Activated CD8-positive, alpha-beta memory T cell treated with anti-CD3 and anti-CD28 coated beads, Interleukin-2, amount 10 ng/mL, durations not matched to agents 7 days and 5 days (primary cell): ENCODE measurements at places on chromosomes 6 and 20.

GRCh38 chr20:34268851-34269636, 27.8 kb downstream of the ASIP start:
- peaks cover 5% of the 10 kb centered on the region for H3K36me3 ChIP-seq
- H3K4me3 ChIP-seq = peak overlapping the region; percentile 36
- H3K4me1 ChIP-seq = peaks cover 27% of the 10 kb centered on the region
- H3K27me3 ChIP-seq = peaks cover 5% of the 10 kb centered on the region
- no peak for DNase-seq

GRCh38 chr6:28390688-28391087, 8.9 kb downstream of the ZSCAN12 start:
- no peaks in the 10 kb centered on the region for H3K27me3 ChIP-seq
- no peak for DNase-seq
- no peak overlapping the region for H3K4me3 ChIP-seq
- peaks cover 86% of the 10 kb centered on the region for H3K36me3 ChIP-seq
- H3K27ac ChIP-seq = no peak overlapping the region

DNA sequence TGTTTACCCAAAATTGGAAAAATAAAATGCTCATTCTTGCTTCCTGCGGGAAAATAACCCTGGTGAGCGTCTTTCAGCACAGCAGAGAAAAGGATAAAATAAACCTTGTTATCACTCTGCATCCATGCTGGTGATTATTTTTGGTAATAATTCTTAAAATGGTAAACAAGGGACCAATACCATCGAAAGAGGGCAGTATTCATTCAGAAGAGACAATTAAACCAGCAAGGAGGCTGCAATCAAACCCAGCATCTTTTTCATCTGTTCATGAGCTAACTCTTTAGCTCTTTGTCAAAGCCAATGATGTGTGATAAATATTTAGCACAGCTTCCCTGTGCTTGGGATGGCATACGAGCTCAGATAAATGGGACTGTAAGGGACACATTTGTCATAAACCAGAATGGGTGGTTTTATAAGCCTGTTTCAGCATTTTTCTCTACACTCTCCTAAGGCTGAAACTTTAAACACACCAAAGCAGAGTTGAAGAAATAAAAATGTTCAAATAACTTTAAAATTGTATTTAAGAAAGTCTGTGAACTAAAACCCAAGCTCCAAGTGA, 34.4 kb downstream of the CDH26 start:
- H3K4me3 ChIP-seq = no peak overlapping the region
- no peaks in the 10 kb centered on the region for H3K27me3 ChIP-seq
- H3K4me1 ChIP-seq = peaks cover 1% of the 10 kb centered on the region
- no peaks in the 10 kb centered on the region for H3K36me3 ChIP-seq
- no peak for DNase-seq

DNA sequence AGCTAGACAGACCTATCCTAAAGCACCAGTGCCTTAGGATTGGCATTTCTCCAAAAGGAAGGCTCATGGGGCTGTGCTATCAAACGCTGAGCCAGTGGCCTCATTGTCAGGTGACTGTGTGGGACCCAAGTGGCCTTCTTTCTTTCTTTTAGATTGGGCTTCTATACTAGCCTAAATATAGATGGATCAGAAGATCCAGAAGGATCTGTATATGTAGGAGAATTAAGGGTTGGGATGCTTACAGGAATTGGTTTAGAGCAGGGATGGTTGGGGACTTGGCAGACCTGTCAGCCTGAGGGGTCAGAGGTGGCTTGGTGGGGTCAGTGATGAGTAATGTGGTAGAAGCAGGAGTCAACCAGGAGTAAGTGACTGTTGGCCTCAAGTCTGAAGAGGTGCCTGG, 14.8 kb downstream of the ABT1 start:
- no peak for DNase-seq
- H3K27me3 ChIP-seq = peaks cover 45% of the 10 kb centered on the region
- H3K4me1 ChIP-seq = peaks cover 17% of the 10 kb centered on the region
- no peak overlapping the region for H3K4me3 ChIP-seq

GRCh38 chr6:3791526-3792203, 40.2 kb upstream of the PXDC1 start:
- H3K36me3 ChIP-seq = no peaks in the 10 kb centered on the region
- no peak for DNase-seq
- H3K27ac ChIP-seq = no peak overlapping the region
- no peak overlapping the region for H3K4me3 ChIP-seq

DNA sequence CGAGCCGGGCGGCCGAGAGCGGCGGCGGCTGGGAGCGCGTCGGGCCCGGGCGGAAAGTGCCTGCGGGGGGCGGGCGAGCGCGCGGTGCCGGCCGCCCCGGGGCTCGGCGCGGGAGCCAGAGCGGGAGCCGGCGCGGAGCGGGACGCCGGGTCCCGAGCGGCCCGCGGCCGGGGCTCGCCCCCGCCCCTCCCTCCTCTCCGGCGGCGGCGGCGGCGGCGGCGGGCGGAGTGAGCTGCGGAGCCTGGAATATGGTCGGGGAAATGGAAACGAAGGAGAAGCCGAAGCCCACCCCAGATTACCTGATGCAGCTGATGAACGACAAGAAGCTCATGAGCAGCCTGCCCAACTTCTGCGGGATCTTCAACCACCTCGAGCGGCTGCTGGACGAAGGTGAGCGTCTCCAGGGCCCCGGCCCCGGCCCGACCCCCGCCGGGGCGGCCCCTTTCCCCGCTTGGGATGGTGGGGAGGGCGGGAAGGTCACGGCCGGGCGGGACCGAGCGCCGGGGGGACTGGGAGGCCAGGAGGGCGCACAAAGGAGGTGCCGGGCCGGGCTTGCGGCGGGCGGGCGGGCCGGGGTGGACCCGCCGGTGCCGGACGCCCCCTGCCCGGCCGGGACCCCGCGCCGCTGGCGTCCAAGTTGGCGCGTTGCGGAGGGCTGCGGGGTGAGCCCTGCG, 565 bp downstream of the QKI start:
- peaks cover 11% of the 10 kb centered on the region for H3K27me3 ChIP-seq
- H3K4me1 ChIP-seq = peaks cover 36% of the 10 kb centered on the region
- H3K36me3 ChIP-seq = peaks cover 2% of the 10 kb centered on the region

- no peak overlapping the region for H3K27ac ChIP-seq
- H3K4me1 ChIP-seq = no peaks in the 10 kb centered on the region
- no peaks in the 10 kb centered on the region for H3K36me3 ChIP-seq
Measured at GRCh38 chr6:156068881-156069280, 613.2 kb upstream of the NOX3 start.

DNA sequence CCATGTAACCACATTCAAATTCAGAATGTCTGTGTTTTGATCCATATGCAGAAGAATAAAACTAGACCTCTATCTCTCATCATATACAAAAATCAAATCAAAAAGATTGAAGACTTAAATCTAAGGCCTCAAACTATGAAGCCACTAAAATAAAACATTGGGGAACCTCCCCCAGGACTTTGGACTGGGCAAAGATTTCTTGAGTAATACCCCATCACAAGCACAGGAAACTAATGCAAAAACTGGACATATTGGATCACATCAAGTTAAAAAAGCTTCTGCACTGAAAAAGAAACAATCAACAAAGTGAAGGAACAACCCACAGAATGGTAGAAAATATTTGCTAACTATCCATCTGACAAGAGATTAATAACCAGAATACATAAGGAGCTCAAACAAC, 266.8 kb downstream of the EPM2A start:
- H3K27me3 ChIP-seq = no peaks in the 10 kb centered on the region
- no peak for DNase-seq
- no peak overlapping the region for H3K27ac ChIP-seq
- H3K36me3 ChIP-seq = no peaks in the 10 kb centered on the region
- no peak overlapping the region for H3K4me3 ChIP-seq

- DNase-seq = no peak
- no peaks in the 10 kb centered on the region for H3K27me3 ChIP-seq
- peaks cover 3% of the 10 kb centered on the region for H3K36me3 ChIP-seq
- H3K4me1 ChIP-seq = peaks cover 7% of the 10 kb centered on the region
Measured at GRCh38 chr20:41524980-41525613, 93.1 kb downstream of the CHD6 start.
